Hematopoietic multipotent progenitor cell (in vitro differentiated cells): ENCODE measurements at places on chromosomes 5 and 9.

DNA sequence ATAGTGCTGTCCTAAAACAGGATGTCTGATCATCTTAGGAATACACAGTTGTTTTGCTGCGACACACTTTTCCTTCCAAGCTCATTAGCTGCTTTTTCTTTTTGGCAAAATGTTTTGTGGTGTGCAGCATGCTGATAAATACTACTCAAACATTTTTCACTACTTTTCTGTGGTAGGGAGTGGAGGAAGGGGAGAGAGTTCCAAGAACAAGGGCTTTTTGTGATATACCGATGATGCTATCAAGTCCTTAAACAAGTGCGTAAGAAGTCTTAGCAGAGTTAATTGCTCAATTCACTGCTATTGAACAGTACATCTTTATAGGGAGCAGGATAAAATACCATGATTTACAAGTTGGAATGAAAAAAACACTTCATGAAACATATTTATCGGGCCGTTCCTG is 23.6 kb upstream of the TEK start:
- DNase-seq: no peak

- DNase-seq: no peak
Measured at GRCh38 chr5:151895660-151896030, 29.0 kb downstream of the GLRA1 start.

DNA sequence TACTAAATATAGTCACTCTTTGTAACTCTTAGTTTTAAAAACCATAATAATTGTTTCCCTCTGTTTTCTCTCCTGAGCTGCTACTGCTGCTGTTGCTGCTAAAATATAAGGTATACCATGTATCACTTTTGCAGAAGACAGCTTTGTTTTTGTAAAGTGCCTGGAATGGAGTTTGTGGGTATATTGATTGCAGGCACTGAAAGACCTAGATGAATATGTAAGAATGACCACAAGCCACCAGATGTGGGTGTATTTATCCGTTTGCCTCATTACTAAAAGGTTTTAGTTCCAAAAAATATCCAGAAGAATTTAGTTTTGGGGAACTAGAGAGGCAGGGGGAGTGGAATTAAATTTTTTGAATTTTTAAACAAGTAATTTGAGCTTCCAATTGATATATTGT is 151.1 kb upstream of the CDKN2B start:
- DNase-seq: no peak

- DNase-seq: no peak
Measured at GRCh38 chr9:95088421-95089161, 228.9 kb downstream of the FANCC start.

GRCh38 chr9:124409410-124409809 is 5.8 kb downstream of the PSMB7 start:
- no peak for DNase-seq

- DNase-seq: no peak
Measured at GRCh38 chr5:151240924-151241635, 11.9 kb upstream of the GM2A start.

- no peak for DNase-seq
Measured at GRCh38 chr9:137172901-137173795, 1.3 kb upstream of the TMEM210 start.

DNA sequence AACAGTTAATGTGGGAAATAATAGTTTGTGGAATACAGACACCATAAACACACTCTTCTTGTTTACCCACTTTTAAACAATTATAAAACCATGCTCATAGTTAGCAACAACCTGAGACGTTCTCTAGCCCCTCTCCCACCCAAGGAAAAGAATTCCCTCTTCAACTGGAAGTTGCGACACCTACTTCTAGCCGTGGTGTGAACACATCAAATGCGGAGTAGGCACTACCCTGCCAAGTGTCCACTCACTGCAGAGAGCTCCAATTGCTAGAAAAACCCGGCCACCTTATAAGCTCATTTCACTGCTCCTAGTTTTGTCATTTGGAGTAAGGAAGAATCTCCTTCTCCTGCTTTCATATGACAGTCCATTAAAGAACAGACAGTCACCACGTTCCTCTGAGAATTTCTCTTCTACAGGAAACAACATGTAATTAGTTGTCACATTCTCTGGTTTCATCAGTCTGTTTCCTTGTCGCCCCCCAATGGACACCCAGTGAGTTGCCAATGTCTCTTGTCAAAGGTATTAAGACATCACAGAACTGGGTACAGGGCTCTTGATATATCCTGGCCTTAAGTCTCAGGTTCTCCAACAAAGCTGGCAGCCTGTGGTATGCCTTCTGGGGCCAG is 47.3 kb downstream of the PRLR start:
- DNase-seq: no peak

DNA sequence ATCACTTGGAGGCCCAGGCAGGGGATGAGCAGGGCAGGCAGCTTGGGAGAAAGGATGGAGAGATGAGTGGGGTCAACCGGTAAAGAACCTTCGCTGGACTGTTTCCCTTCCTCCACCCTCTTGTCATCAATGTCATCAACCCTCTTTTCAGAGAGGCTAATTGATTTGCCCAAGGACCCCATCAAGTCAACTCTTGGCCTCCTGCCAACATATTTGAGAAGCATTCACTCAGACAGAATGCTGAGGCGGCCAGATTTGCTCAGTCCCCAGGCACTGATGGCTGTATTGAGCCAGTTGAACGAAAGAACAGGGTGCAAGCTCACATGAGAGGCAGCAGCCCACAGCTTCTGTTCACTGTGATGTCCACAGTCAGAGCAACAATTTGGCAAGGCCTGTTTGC is 193.5 kb downstream of the RFK start:
- DNase-seq: no peak

DNA sequence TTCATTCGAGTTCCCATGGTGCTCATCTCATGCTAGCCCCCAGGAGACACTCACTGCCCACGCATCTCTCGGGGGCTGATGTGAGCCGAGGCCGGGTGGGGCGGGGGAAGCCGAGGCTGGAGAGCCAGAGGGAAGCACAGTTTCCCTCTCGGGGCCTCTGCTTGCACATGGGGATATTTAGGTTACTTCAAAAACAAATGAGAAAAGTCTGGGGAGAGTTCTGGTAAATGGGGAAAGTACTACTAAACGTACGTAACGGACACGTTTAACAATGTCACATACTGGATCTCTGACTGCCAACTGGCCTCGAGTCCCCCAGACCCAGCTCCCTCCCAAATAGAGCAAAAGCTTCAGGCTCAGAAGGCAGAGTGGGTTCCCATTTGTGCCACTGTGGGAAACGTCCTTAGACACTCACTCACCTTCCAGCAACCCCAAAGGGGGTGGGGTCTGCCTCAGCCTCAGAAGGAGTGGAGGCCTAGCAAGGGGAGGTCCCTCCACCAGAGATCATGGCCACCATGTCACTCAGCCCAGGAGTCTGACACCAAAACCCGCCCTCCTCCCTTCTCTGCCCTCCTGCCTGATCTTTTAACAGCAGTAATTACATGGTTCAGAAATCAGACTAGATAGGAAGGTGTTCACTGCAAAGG is 33.8 kb upstream of the NTNG2 start:
- DNase-seq: no peak

DNA sequence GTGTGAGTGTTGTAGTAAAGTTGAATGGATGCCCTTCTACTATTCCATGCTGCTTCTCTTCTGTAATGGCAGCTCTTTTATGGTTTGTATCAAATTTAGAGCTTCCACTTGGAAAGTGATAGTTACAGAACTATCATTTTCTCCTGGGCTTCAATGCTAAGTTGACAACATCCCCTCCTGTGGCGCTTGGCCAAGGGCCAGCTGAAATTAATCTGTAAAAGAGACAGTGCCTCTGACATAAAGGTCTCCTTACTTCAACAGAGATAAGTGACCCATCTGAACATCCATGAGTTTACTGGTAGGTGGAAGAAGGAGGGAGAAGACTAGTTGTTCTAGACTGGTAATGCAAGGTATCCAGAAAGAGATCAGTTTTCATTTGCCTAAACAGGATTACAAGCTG is 39.7 kb downstream of the CHSY3 start:
- no peak for DNase-seq

- DNase-seq: no peak
Measured at GRCh38 chr5:66826263-66826662, 230.1 kb downstream of the MAST4 start.

- no peak for DNase-seq
Measured at GRCh38 chr5:138926688-138927448, 51.7 kb upstream of the LRRTM2 start.

- no peak for DNase-seq
Measured at GRCh38 chr9:132708769-132709430, 38.6 kb downstream of the GTF3C4 start.

DNA sequence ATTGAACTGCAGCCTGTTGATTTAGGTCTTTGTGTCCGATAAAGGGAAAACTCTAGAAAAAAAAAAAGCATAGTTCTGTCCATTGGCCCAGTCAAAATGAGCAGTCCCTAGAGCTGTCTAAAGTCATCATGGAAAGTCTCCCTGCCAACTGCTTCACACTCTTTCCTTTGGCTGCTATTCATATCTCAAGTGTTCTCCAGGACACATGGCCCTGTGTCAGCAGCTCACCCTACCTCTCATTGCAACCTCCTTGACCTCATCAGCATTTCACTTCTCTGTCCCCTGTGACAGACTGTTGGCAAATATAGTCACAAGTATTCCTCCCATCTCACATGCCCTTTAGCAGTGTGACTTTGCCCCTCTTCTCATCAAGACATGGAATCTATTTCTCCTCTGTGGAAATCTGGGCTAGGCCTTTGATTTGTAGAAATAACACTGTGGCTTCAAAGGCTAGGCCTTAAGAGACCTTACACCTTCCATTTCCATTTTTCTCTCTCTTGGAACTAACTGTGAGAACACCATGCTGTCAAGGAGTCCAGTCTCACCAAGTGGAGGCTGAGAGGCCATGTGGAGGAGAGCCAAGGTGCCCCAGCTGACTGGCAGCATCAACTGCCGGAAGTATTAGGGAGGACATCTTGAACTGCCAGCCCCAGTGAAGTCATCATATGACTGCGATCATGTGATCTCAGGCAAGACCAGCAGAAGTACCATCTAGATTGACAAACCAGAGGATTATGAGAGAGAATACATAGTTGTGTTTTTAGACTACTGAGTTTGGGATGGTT is 149.4 kb upstream of the TARS1 start:
- no peak for DNase-seq

DNA sequence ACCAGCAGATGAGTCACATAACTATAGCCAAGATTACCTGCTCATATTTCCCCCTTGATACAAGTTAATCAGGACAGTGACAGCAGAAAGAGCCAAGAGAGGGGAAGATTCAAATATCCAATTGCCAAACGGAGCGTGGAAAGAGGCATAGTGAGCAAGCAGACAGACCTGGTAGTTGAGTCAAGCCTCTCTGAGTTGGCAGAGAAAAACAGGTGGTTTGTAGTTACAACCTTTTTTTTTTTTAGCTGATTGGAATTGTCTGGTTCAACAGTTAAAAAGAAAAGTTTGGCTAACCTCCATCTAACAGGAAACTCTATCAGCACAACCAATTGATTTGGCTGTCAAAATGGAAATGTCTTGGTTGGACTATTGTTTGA is 272.1 kb downstream of the TLE1 start:
- no peak for DNase-seq

GRCh38 chr9:131650254-131650653 is 89.6 kb downstream of the RAPGEF1 start:
- DNase-seq: no peak

- DNase-seq: no peak
Measured at GRCh38 chr9:70949239-70949638, 172.2 kb downstream of the TRPM3 start.

GRCh38 chr9:23412046-23412445 is 414.0 kb downstream of the ELAVL2 start:
- no peak for DNase-seq

GRCh38 chr5:172478256-172478655 is 23.9 kb upstream of the SH3PXD2B start:
- DNase-seq: no peak

DNA sequence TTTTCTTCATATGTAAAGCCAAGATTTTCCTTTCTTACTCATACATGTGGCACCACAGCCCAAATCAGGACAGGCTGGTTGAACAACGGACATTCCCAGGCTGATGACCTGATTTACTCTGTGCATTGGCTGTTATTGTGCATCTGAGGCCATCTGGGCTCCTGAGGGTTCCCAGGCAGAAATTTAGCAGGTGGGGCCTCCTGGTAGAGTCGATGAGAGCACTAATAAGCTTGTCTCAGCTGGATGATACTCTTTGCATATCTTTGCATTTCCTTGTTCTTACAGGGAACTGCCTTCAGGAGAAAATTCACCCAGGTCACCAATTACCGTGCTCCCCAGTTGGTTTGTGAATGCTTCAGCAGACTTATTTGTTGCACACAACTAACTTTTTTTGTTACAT is 605.1 kb downstream of the ELAVL2 start:
- DNase-seq: no peak

GRCh38 chr5:160270704-160271103 is 41.4 kb downstream of the FABP6 start:
- DNase-seq: no peak

GRCh38 chr5:140042643-140043507 is at the start of gene NRG2:
TSS of gene NRG2 (minus strand) at chr5:140043299.
- DNase-seq: peak; percentile 74

DNA sequence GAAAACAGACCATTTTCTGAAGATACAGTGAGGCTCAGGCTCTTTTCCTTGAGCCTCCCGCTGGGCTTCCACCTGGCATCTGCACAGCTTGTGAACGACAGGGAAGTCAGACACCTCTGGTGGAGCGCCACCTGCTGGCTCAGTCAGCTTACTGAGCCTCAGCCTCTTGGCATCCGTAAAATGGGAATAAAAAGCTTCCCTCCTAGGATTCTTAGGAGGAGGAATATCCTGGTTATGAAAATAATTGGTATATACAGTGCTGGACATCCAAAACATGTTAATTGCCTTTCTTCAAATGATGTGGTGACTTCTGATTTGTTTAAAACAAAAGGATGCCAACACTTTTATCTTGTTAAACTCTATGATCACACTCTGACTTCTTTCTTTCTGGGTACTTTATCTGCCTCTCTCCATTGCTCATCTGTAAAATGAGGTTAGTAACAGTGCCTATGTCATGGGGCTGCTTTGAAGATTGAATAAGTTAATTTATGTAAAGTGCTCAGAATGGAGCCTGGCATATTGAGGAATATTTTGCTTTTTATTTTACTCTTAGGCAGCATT is 67.5 kb downstream of the MAMDC2 start:
- DNase-seq: peak; percentile 73

DNA sequence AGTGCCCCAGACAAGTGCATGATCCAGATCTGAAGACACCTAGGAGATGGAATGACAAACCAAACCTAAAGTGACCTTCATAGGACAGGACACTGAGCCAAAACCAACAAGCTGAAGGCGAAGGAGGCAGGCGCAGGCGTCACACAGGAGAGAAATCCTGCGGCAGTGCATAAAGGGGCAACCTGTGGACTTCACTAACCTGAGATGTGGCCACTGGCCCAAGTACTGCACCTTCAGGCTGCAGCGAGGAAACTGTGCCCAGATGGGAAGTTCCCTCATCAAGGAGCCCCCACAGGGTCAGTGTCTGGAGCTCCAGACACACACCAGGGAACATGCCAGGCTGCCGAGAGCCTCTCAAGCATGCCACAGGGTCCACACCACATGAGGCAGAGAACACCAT is 3.7 kb downstream of the IPPK start:
- DNase-seq: no peak

- DNase-seq: no peak
Measured at GRCh38 chr9:121895818-121896544, 197.1 kb downstream of the TTLL11 start.
